ENCODE measurements at places on chromosomes 5 and 9.

- no peak for DNase-seq
These were observed 362.9 kb downstream of the ARRDC3 start for GRCh38 chr5:91020065-91020800.

- no peak for DNase-seq
These were observed 65.3 kb downstream of the NDST1 start for GRCh38 chr5:150573216-150573615.

DNA sequence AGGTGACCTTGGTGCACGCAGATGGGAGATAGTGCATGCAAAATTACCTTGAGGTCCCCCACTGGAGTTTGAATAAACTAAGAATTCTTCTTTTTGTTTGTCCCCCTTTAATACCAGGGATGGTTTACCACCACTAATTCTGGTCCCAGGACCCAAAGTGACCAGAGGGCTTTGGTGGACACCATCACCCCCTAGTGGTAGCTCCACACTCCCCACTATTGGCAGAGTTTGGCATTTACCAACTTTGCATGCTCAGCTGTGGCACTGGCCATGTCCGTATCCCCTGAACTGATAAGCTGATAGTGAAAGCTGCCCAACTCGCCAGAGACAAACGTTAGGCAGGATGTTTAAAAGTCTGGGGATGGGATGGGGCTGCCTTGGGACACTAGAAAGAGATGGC, 3.3 kb downstream of the ASTN2 start:
- peak; percentile 33 for DNase-seq

- DNase-seq = no peak
These were observed 88.9 kb upstream of the CXCL14 start for GRCh38 chr5:135667673-135668072.

DNA sequence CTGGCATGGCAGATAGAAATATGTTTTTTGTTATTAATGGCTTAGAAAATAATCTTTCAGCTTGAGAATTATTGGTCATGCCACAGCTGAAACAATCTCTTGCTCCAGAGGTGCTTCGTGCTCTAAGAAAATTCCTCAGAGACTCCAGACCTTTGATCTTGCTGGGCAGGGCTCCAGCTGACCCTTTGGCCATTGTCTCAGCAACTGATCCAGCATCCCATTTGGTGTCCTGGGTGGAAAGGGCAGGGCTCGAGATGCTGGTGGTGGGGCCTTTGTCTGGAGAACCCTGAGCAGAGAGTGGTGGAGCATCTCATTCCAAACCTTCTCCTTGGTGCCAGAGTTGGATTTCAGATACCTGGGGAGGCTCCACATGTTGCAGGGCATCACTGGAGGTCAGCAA, 43.2 kb upstream of the PIK3R1 start:
- DNase-seq = no peak

DNA sequence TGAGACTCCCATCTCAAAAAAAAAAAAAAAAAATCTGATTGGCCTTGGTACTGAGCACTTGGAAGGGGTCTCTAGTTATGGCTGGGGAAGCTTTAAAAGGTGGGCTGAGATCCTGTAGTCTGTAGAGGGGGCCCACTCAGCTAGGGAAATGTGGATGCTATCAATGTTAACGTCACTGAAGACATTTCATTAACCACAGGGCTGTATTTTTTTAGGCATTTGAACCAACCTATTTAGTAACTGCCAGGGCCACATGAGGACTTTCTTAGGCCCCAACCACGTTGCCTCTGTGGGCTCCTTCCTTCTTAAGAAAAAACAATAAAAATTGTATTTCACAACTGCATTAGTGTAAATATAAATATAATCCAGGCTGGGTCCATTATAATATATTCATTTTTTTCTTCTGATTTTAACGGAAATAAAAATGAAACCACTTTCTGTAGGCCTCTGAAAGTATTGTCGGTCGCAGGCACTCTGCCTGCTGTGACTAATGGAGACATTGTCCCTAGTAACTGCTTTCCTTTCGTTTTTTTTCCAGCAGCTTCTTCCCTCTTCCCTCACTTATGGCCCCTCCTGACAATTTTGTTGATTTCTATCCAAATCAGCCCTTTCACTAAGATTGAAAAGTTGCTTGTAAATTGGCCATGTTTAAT, 71.6 kb downstream of the GCNT1 start:
- DNase-seq = no peak

DNA sequence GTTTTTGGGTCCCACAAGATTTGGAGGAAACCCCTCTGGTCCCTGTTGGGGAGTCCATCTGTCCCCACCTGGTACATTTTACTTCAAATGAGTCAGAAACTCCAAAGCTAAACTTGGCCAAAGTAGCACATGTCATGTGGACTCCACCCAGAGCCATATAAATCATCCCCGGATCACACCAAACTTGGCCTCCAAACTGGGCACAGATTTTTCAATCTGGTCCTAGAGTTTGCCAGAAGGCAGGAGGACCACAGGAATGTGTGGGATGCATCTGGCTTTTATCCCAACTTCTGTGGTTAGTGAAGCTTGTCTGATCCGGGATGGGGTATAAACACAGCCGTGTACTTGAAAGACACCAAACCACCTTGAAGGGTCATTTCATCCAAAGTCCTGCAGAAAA, 66.3 kb downstream of the MAT2B start:
- DNase-seq = no peak

DNA sequence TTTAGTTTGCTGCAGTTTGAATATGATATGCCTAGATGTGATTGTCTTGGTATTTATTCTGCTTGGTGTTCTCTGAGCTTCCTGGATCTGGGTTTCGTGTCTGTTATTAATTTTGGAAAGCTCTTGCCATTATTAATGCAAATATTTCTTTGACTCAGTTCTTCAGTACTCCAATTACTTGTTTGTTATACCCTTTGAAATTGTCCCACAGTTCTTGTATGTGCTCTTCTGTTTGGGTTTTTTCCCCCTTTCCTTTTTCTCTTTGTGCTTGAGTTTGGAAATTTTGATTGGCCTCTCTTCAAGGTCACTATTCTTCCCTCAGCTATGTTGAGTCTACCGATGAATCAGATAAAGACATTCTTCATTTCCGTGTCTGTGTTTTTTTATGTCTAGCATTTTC, 96.6 kb upstream of the CKMT2 start:
- DNase-seq = no peak

DNA sequence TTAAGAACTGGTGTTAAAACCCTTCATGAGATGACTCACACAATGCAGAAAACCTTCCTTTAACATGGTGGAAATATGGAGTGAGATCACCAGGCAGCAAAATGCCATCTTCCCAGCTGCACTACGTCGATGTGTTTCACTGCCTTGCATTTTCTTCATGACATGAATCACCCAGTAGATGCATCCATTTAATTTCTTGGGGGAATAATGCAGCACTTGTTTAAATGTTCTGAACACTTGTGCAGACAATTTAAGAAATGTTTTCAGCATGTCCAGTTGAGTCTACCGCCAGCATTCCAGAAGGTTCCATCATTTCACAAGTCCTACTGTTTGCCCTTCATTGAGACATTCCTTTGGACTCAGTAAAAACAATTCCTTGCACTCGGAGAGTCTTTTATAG, 81.6 kb downstream of the ADAMTS16 start:
- DNase-seq = no peak

GRCh38 chr9:93464876-93465275, 11.5 kb upstream of the FAM120AOS start:
- no peak for DNase-seq

- DNase-seq = no peak
These were observed 337.7 kb upstream of the TRPC7 start for GRCh38 chr5:136703036-136703435.

DNA sequence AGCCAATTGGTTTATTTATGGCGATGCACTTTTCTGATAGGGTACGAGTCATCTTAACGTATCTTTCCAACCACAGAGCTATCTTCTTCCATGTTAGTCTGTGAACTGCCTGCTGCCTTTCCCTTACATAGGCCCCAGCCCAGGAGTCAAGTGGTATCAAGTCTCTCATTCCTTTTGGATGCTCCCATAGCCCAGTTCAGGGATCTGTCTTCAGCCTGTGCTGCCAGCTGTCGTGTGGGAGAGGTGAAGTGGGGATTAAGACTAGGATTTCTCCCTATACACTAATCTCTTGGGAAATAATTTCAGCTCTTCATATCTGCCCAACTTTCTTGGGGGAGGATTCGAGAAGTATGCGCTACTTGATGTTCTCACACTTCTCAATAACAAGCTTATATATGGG, 475.7 kb downstream of the EBF1 start:
- DNase-seq = no peak

GRCh38 chr9:133054194-133054890, 7.4 kb upstream of the CEL start:
- no peak for DNase-seq

GRCh38 chr9:127005770-127006314, 91.3 kb downstream of the RALGPS1 start:
- no peak for DNase-seq

DNA sequence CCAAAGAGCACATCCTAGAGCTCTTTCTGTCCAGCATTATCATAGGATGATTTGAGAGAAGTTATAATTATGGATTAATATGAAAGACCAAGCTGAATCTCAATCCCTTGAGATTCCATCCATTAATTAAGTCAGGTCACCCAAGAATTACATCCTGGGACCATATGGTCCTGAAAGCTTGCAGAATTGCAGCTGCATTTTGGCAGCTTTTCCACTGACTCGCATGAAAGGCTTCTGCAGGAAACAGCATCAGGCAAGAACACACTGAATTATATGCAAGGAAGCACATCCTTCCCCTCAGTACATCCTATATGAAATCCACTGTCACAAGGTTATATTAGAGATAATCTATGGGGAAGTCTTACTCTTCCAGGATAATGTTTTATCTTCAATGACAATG, 109.1 kb upstream of the CTNND2 start:
- DNase-seq = no peak

DNA sequence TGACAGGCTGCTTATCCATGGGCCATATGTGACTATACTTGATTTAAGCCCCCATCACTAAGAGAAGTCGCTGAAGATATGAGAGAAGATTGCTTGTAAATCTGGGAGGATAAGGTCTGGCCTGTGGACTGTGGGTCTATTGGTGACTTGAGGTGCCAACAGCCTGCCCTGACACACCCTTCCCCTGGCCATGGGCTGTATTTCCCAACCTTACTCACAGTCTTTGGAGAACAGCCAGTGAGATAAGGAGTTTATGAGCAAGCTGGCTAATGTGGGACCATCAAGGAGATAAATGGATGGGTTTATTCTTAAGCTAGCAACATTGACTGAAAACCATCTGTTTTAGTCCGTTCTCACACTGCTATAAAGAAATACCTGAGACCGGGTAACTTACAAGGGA, 231.3 kb downstream of the ZSWIM6 start:
- DNase-seq = no peak

DNA sequence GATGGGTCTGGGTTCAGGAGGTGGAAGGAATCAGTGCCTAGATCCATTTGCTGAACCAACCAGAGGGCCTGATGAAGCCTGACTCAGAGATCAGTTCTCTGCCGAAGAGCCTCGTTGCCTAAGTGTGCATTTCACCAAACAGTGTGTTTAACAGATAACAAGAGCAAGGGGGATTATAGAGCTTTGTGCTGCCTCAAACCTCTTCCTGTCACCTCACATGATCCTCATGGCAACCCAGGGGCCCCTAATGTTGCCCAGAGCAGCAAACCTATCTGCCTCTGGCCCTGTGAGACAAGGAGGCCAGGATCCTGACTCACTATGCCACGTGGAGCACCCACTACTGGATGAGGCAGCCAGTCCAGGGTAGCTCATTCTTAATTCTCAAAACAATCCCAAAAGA, 66.3 kb upstream of the EPB41L4B start:
- no peak for DNase-seq

DNA sequence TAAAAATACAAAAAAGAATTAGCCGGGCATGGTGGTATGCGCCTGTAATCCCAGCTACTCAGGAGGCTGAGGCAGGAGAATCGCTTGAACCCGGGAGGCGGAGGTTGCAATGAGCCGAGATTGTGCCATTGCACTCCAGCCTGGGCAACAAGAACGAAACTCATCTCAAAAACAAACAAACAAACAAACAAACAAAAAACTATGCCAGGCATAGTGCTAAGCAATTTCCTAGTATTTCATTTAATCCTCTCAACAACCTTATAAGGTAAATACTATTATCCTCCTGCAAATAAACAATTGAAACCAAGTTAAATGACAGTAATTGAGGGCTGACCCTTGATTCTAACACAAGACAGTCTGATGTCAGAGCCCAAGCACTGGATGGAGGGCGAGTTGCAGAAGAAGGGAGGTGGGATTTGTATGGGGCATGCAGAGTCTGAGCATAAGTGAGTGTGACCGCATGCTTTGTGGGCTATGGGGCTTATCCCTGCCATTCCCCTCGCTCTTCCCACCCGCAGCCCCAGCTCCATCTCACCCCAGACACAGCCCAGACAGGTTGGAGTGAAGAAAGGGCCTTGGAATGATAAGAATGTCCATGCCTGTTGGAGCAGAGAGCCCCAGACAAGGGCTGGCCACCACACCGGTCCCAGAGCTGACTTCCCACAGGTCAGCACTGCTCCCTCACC, 24.3 kb upstream of the RPS14 start:
- DNase-seq = no peak

GRCh38 chr9:3868012-3868411, 342.2 kb upstream of the RFX3 start:
- DNase-seq = no peak

GRCh38 chr9:81530310-81530810, 159.0 kb downstream of the TLE1 start:
- no peak for DNase-seq

- DNase-seq = no peak
These were observed 887 bp upstream of the PDE8B start for GRCh38 chr5:77209495-77210090.

DNA sequence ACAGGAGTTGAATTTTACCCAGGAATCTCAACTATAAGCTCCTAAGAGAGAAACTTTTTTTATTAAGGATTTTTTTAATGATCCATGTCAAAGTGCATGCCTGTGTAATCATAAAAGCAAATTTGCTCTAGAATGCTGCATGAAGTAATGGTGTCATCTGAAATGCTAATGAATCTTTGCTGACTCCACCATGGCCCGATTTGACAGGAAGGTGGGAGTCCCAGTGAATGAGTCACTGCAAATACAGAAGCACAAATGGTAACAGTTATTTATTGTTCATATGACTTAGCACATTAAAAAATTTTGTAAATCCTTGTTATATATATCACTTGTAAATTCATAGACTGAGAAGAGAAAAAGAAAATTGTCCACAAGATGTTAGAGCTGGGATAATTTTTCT, 341.3 kb downstream of the RASEF start:
- no peak for DNase-seq

DNA sequence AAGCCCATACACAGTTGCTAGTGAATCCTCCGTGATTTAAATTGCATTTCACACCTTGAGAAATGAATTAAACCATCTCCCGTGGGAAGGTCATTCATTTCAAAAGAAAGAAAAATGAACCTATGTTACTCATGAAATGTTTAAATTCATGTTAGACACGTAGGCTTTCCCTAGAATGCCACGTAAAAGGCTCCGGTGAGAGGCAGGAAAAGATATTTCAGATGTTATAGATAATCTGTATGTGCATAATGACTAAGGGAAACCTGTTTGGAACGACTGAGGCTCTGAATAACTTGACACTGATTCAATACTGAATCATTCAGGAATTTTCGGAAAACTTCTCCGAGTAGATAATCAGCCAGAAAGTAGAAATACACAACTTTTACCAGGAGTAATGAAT, 134.3 kb upstream of the ICE1 start:
- DNase-seq = no peak
